Hepatocyte (in vitro differentiated cells): ENCODE measurements at places on chromosomes 16 and 17. TPM values are rescaled to one million over a fixed set of nuclear protein-coding genes. Genes with fewer than 3 reads are reported as not detected.

The EVPL gene
- polyA plus RNA-seq, result 2.0 and 4.6 TPM in 2 replicates

The SLC46A1 gene
- polyA plus RNA-seq, result 34.8 and 43.1 TPM in 2 replicates

The KLHL10 gene
- not detected in 2 replicates for polyA plus RNA-seq

The CES3 gene
- polyA plus RNA-seq, result 3.4 and 3.8 TPM in 2 replicates

The C17orf100 gene
- polyA plus RNA-seq, result 5.5 and 6.7 TPM in 2 replicates
